ENCODE measurements at places on chromosomes 12 and 14.

GRCh38 chr14:52729585-52729924 is 411 bp upstream of the STYX start:
- no peak for DNase-seq

GRCh38 chr12:4412465-4412864 is 33.0 kb upstream of the FGF23 start:
- DNase-seq, result no peak

DNA sequence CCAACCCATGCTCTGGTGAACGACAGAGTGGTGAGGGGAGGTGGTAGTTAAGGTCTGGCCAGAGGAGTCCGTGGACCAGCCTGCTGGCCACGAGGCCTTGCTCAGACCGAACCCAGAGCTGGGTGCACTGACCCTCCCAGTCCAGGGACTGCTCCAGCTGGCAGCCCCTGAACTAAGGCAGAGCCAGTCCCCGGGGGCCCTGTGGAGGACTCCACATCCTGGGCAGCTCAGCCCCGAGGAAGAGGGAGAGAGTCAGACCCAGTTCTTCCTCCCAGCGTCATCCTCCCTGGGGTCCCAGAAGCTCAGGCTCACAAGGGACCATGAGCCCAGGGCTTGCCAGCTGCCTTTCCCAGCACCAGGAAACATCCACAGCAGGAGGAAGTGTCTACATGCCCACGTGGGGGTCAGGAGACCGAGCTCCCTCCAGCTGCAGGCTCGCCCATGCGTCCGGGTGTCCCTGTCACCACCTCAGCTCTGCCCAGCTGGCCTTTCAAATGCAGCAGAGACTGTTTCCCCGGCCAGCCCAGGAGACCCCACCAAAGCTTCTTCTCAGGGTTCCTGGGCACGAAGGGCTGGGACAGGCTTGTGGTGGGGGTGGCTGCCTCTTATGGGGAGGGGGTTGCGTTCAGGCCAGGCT is 194.4 kb downstream of the KIF26A start:
- no peak for DNase-seq

DNA sequence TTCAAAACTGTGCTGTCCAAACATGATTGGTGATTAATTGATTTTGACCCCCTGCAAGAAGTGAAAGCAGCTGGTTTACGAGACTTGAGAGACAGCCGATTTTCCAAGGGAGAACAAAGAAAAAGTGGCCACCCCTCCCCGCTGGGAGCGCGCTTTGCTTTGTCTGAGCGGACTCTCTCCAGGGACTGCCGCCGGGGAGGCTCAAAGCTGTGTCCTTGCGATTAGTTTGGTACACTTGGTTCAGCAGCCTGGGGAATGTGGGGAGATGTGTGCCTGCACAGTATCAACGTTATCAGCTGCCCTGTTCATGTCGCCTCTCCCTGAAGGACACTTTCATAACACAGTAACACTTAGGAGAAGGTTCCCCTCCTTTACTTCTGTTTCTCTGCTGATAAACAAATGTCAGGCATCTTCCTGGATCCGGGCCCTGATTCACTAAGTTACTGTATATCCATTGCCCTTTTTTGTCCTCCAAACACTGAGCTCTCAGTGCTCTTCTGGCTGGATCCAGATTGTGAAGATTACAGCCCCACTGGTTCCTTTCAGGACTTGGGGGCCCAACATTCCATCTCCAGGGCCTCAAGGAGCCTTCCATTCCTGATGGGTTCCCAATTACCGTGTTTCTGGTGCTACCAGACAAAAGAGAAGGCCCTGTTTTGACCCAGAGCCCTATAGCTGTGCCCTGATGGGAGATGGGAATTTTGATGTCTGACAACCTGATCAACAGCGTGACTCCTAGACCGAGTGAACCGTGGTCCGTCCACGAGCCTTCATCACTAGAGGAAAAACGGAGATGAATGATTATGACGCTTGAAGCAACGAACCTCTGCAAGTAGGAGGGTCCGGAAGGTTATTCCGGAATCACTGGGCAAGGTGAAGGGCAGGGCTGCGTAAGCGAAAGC is 31.7 kb upstream of the TUBA1C start:
- no peak for DNase-seq

- DNase-seq, result no peak
These were observed 45.3 kb downstream of the ST8SIA1 start for GRCh38 chr12:22289250-22289649.

- no peak for DNase-seq
These were observed 5.6 kb upstream of the MYH6 start for GRCh38 chr14:23413681-23414080.

- no peak for DNase-seq
These were observed 474.0 kb downstream of the ZFP36L1 start for GRCh38 chr14:68318828-68319227.

GRCh38 chr12:113059071-113059595 is 2.6 kb downstream of the DTX1 start:
- no peak for DNase-seq

DNA sequence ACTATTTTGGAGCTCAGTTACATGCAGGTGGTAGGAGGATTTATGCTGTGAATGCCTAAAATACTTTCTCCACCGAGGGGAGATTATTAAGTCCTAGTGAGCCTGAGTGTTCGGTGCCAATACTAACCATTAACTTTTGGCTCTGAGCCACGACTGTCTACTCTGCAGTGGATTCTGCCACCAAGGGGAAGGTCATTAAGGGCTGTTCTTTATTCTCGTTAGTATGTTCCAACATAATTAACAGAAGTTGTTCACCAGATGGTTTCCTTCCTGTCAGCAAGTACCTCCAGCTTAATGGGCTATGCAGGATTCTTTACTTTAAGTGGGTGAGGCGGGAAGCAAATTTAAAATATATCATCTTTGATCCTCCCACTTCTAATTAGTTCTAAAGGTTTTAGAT is 326.3 kb downstream of the BMP4 start:
- no peak for DNase-seq

- no peak for DNase-seq
These were observed 302.3 kb upstream of the TMEM132C start for GRCh38 chr12:127964717-127965116.

DNA sequence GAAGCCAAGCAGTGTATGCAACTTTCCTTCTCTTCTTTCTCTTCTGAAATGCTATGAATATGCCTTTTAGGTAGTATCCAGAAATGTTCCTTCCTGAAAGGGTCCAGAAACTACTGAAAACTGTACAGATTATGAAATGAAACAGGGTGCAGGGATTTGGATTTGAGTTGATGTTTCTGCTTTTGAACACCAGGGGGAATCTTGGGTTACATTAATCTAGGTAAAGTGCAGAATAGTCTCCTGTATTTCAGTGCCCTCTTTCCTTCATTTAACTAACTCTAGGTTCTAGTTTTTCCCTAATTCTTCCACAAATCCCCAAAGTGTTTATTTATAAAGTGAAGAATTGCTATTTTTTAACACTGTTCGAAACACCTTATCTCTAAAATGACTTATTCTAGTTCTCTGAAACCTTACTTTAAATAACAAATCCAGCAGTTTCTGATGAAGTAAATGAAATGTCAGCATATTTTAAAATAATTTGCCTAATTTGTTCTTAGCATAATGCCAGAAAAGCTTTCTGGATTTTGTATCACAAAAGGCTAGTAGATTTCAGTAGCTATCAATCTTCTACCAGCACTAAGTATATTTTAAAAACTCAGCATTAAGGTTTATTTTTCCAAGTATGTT is 111.9 kb downstream of the LRRK2 start:
- DNase-seq, result no peak

DNA sequence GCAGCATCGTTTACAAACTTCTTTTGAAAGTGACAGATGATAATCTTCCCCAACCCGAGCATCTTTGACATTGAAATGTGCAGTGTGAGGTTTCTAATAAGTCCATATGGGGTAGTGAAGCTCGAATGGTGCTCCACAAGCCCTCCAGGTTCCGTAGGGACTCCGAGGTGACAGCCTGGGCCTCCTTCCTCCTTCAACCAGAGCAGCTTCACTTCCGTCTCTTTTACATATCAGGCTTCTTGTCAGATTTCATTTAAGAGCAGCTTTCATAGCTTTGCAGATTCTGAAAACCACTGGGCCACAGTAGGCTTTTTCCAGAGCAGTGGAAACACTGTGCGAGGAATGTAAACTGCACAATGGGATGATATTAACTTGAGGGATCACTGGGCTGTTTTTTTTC is 103.6 kb upstream of the CPM start:
- DNase-seq, result no peak

DNA sequence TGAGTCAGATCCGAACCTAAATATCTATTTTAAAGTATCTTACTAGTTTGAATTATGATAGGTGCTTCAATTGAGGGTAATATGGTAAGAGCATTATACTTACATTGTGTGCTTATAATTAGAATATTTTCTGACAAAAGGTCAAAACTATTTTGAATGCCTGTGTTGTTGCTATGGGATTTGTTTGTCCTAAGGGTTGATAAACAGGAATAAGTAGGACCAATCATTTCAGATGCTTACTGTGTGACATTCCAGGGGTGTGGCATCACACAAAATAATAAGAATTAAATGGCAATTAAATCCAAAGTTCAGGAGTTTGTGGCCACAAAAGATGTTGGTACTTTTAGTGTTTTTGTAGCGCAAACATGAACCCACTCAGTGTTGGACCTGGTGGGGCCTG is 256.2 kb upstream of the DDHD1 start:
- DNase-seq, result no peak

- DNase-seq, result no peak
These were observed 38.4 kb upstream of the CEP83 start for GRCh38 chr12:94498073-94498472.

- DNase-seq, result no peak
These were observed 83.4 kb downstream of the GAS2L3 start for GRCh38 chr12:100656856-100657255.

- DNase-seq, result no peak
These were observed 30.8 kb downstream of the TEP1 start for GRCh38 chr14:20382526-20382925.

GRCh38 chr14:33647385-33647786 is 303.5 kb downstream of the EGLN3 start:
- DNase-seq, result no peak

- no peak for DNase-seq
These were observed 72.9 kb downstream of the TESC start for GRCh38 chr12:117026343-117026742.

DNA sequence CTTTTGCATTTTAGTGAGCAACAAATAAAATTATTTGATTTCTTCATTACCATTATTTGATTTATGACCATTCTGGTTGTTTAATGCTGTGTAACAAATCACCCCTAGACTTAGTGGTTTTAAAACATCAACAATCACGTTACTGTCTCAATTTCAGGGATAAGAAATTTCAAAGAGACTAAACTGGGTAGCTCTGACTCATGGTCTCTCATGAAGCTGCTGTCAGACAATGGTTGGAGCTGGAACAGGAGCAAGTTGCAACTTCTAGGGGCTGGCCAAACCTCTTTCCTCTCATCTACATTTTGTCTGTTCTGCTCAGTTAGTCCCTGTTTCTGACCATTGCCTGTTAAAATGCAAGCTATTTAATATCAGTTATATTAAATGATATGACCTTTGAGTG is 517.0 kb downstream of the KCNH5 start:
- DNase-seq, result no peak

DNA sequence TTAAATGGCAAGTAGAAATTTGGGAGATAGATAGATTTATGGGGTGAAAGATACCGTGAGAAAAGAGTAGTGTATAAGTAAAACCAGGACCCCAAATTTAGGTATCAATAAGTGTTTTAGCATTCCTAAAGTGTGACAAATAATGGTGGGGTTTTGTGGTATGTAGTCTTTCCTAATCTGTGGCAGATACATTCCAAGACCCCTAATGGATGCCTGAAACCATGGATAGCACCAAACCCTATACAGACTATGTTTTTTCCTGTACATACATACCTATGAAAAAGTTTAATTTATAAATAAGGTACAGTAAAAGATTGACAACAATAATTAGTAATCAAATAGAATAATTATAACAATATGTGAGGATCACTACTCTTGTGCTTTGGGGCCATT is 14.4 kb upstream of the TCP11L2 start:
- no peak for DNase-seq

GRCh38 chr12:133105620-133106019 is 24.5 kb downstream of the ZNF891 start:
- no peak for DNase-seq

DNA sequence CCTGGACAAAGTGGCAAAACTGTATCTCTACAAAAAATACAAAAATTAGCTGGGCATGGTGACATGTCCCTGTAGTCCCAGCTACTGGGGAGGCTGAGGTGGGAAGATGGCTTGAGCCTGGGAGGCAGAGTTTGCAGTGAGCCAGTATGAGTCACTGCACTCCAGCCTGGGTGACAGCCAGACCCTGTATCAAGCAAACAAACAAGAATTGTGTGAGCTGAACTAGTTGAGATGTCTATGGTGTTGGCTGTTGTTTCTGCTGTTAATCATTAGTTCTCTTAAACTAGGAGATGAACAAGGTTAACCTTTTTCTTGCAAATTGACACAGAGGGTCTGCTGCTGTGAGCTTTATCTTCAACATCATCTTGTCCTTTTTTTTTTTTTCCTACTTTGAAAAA is 23.6 kb downstream of the RASSF3 start:
- no peak for DNase-seq

DNA sequence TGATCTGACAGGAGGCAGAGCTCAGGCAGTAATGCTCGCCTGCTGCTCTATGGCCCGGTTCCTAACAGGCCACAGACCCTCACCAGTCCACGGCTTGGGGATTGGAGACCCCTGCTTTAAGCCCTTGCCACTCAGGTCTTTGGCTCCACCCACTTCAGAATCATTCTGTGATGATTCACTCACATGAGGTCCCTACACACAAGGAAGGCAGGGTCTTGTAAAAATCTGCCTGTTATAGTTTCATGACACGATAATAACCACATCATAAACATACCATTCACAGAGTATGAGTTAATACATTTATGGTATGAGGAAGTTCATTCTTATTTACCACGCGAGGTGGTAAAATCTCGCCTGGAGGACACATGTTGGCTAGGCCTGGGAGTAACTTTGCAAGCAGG is 29.0 kb upstream of the MAX start:
- DNase-seq, result no peak

- no peak for DNase-seq
These were observed 56.9 kb downstream of the ACTN1 start for GRCh38 chr14:68922201-68922621.

GRCh38 chr14:100103250-100104005 is 38.2 kb downstream of the EVL start:
- no peak for DNase-seq

DNA sequence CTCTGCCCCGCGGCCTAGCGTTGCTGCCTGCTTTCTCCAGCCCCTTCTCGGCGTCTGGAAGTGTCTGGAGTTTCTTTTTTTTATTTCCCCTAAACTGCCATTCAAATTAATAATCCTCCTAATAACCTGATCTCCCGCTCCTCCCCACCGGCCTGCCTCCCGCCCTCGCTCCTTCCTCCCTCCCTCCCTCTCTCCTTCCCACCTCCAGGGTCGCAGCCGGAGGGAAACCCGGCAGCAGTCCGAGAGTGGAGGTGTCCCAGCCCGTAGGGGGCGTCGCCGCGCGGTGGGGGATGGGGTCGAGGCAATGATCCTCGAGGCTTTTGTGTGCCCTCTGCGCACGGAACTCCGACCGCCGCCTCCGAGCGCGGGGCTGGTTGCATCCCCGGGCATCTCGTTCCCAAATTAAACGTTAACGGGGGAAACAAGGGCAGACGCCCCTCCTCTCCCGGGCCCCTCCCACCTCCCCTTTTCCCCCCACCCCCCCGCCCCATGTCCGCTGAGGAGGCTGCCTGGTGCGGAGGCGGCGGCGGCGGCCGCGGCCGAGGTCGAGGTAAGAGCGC is 1.0 kb upstream of the SOCS2 start:
- DNase-seq, result peak; percentile 75
